Activated T-helper 9 cell treated with anti-CD3 and anti-CD28 coated beads, Interleukin-2, amount 50 U/mL, for 16 hours (primary cell): ENCODE measurements at places on chromosomes 12 and 14.
A peak's percentile ranks its signal among the peaks of the same experiment; 100 is the strongest.

- DNase-seq = no peak
These were observed 44.2 kb upstream of the DCD start for GRCh38 chr12:54692353-54692752.

GRCh38 chr12:67524861-67525616 lies 123.5 kb upstream of the DYRK2 start:
- no peak for DNase-seq

- DNase-seq = no peak
These were observed 2.1 kb upstream of the SLC38A2 start for GRCh38 chr12:46374711-46375110.

DNA sequence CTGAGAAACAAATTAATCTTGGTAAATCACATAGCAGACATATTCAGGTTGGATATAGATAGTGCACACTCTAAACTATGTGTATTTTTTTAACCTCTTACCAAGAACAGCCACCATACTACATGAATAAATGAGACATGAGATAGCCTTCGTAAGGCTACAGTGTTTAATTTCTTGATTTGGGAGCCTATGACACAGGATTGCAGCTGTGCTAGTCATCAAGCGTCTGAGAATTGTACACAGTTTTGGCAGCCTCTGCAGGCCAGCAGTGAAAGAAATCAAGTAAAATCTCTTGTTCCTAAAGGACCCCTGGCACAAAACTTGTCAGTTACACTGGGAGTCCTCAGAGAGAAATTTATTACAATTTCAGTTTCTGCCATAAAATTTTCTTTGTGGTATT lies 236.1 kb downstream of the C12orf50 start:
- DNase-seq = no peak

- no peak for DNase-seq
These were observed 7.1 kb upstream of the CPNE6 start for GRCh38 chr14:24064091-24064795.

GRCh38 chr14:98174041-98174440 lies 1098.0 kb downstream of the BCL11B start:
- no peak for DNase-seq

GRCh38 chr12:97194546-97194945 lies 268.1 kb upstream of the RMST start:
- no peak for DNase-seq

- no peak for DNase-seq
These were observed 985.7 kb upstream of the FBXO33 start for GRCh38 chr14:40417777-40418401.

DNA sequence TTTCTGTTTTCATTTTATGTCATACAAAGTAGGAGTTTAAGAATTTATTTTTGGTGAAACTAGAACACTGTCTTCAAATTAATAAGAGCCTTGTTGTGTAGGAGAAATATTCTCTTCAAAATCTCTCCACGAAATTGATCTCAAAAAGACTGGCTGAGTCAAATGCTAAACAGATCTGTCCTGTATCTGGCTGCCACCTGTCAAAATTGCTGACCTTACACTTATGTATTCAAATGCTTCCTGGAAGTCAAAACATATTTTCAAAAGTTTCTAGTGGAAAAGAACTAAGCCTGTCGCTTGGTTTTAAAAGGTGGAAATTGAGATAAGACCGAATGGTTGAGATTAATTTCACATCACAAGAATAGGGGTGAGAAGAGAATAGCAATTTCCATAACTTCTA lies 121.4 kb downstream of the RGS6 start:
- no peak for DNase-seq

DNA sequence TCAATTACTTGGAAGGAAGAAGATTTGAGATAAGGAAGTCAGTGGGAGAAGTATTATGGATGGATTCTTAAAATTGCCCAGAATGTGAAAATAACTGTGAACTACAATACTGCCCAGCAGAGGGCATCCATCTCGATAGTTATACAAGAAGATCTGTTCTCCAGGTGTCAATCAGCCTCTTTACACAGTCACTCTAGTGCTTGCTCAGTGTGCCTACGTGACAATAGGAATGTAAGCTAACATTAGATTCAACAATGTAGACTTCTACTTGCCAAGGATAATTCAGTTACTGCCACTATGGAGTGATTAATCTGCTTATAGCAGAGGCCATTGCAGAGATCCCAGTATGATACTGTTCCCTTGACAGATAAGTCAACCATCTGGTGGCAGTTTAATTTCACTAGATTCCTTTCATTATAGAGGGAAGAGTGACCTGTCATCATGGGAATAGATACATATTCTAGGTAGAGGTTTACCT lies 10.6 kb upstream of the MAP4K5 start:
- DNase-seq = no peak

- no peak for DNase-seq
These were observed 96.6 kb downstream of the WNK1 start for GRCh38 chr12:848882-849527.

DNA sequence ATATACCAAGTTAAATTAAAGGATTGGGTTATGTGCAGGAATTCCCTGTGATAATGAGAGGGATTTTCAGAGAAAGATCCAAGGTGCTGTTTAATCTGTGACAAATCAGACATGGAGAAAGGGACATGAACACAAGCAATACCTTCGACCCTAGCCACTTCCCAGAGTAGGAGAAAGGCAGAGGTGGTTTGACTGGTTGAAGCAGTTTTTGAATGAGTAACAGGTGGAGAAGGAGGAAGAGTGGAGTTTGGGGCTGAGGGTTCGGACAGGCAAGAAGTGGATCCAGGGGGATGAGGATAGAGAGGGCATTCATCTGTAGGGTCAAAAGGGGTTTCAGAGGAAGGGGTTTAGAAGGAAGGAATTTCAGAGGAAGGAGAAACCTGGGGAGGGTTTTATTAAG lies 27.4 kb upstream of the A2M start:
- no peak for DNase-seq

- no peak for DNase-seq
These were observed 327.5 kb upstream of the PDE3A start for GRCh38 chr12:20040831-20041230.

DNA sequence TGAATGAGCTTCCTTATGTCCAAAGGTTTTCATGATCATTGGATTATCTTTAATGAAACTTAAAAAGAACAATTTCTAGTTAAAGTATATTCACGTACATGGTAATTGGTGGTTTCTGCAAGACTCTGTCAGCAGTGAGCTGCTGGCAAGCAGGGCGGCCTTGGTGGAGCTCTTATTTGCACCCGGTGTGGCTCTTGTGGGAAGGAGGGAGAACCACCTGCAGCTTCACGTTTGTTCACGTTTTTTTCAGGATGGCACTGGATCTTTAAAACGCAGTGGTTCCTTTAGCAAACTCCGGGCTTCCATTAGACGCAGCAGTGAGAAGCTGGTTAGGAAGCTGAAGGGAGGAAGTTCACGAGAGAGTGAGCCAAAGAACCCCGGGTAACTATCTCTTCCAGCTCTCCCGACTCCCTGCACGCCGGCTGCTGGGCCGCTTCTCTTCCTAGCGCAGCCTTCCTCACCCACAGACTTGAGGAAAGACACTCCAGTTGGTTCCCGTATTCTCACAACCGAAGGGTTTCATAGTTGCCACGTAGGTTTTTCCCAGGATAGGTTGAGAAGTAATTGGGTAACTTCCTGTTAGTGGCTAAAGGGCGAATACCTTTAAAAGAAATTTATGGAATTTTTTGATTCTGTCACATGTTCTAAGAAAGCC lies 28.3 kb downstream of the XRCC3 start:
- DNase-seq = no peak

DNA sequence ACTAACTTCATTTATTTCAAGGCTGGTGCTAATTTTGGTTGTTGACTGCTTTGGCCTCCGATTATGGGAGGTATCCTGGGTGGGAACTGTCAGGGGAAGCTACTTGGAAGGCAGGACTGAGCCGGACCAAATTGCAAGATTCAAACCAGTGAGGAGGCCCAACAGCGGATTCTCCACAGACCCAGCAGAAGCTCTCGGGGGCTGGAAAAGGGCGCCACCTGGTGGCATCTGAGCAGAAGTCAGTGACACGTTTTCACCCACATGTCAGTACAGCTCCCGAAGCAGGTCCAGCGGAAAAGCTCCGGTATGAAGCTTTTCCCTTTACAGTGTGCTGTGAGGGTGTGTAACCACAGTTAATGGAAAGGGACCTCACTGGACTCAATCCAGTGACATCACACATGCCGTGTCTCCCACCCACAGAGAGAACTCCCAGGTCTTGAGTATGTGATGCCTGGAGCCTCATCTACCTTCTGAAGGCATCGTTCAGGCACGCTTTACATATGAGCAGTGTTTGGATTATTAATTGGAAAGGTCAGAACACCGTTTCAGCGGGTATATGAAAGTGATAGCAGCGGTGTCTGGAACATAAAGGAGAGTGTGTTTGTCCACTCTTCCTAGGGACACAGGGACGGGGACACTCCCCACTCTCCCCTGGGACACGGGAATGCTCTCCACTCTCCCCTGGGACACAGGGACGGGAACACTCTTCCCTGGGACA lies 3.6 kb upstream of the P2RX2 start:
- peak; percentile 70 for DNase-seq

DNA sequence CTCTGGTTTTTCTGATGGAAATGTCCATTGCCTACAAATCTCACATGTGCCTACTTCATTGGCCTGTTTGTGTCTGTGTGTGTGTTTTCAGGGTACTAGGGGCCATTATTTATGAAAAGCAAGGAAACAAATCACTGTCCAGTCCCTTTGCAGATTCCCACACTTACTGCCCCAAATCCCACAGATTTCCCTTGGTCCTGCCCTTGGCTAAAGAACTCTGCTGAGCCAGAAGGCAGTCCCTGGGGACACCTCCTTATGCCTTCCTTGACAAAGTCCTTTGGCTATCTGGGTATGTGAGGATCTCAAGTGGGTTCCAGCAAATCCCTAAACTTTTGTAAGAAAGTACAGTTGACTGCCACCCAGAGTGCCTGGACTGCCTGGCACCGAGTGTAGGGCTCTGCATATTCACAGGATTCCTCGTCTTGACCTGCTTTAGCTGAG lies 388.1 kb downstream of the BCAT1 start:
- no peak for DNase-seq

DNA sequence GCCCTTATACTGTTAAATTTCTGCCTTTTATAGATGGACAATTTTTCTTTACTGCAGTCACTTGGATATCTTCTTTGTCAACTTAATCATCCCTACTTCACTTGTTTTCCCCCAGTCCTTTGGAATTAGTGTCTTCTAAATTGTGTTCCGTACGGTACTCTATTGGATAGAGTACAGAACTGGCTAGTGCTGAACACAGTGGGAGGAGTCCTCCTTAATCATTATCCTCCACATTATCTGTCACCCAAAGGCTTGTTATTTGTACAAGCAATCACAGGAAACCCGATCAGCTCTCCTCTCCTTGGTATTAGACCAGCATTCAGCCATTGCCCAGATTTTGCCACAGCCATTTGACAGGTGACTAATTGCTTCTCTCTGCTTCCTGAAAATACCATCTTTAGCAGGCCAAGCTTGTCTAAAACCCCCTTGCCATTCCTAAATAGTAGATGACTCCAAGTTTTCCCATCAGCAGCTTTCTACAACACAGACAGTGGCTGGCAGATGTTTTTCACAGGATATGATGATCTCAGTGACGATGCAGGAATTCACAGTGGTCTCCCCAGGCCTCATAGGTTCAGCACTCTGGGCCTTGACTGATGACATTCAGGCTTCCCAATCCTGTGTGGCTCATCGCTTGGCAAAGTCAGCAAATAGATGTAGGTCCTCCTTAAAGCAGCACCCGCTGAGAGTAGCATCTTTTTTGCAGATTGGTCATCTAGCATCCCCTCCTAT lies 216.0 kb upstream of the RGS6 start:
- DNase-seq = no peak

DNA sequence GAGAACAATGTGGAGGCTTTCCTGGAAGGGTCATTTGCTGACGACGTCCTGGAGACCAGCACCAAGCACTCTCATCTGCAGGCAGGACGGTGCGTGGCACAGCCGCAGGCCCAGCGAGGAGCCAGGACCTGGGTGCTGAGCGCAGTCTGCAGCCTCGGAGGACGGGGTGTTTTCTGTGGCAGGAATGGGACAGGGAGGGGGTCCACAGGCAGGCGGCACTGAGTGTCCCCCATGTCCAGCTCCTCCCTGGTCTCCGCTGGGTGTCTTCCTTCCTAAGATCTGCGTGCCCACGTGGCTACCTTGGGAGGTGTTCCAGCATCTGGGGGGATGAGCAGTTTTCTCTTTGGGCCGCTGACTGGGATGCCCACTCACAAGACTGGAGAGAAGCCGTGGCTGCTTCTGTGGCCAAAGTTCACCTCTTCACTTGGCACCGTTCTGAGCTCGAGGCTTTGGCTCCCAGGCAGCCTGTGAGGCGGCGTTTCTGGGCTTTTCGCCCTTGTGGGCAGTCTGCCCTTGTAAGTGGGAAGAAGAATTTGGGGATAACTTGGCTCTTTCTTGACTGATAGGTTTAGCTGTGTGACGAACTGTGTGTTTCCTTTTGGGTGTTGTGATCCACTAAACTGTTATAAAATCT lies 72.2 kb downstream of the NOC4L start:
- DNase-seq = no peak

DNA sequence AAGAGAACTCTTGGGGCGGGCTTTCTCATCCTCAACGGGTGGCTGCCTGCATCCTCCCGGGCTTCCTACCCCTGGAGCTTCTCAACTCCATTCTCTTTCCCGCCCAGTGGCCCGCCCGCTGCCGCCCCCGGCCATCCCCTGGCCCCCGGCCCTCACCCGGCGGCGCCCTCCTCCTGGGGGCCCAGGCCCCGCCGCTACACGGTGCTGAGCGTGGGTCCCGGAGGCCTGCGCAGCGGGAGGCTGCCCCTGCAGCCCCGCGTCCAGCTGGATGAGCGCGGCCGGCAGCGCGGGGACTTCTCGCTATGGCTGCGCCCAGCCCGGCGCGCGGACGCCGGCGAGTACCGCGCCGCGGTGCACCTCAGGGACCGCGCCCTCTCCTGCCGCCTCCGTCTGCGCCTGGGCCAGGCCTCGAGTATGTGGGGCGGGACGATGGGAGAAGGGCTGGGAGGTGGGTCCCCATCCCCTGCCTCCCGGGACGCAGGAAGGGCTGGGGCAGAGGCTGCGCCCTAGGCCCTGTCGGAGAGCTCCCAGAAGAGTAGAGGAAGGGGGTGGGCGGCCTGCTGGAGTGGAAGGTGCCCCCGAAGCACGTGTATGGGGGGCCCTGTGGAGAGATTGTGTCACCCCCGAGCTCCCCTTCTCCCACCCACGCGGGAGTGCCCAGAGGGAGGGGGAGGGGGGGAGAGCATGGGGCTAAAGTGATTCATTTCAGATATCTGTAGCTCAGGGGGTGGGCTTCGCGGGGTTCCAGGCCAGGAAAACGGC lies 1.5 kb downstream of the LAG3 start:
- no peak for DNase-seq

- DNase-seq = no peak
These were observed 163.0 kb downstream of the NAV3 start for GRCh38 chr12:77993658-77994057.
